OCI-M1 (cell line): ENCODE measurements at places on chromosomes 5 and 9.

DNA sequence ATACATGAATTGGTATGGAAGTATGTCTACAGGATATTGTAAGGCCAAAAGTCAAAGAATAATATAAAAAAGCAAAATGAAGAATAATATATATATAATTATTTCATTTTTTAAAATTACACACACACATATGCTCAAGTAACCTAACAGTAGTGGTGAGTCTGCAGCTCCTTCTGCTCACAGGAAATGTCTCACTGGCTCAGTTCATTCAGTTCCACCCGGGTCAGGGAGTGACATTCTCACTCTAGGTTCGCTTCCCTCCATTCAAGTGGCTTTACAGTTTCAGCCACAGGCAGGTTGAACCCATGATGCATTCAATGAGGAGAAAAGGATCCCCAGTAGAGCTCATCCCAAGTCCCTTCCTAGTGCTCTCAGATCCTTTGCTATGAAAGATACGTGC lies 90.8 kb downstream of the SUSD1 start:
- DNase-seq: no peak

DNA sequence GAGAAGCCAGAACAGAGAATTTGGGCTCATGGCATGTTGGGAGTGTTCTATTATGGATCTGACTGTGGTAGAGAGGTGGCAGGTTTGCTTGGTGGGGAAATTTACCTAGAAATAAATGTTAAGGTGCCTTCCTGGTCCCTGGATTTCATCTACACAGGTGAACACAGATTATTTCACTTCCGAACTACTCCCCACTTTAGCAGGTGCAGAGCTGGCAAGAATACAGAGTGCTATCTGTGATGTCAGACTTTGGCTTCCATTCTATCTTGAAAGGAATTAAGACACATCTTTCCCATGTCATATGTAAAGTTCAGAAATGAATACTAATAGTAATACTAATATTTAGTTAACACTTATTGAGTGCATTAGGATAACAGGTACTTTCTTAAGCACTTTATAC lies 234.0 kb downstream of the KCTD16 start:
- DNase-seq: no peak

GRCh38 chr5:88746438-88746882 lies 136.5 kb downstream of the MEF2C start:
- no peak for DNase-seq

DNA sequence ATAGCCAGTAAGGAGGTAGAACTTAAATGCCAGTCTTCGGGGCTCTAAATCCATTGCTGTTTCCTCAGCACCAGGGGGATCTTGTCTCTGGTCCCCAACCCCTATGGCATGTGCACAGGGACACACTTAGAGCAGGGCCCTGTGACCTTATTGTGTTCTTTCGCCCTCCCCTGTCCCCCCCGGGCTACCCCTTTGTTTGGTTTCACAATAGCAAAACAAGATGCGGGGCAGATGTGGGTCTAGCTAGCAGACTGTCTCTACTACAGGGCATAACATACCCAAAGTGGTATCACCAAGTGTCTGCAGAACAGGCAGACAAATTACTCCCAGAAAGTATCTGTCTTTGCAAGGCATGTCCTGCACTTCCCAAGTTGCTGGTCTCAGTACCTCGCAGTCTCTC lies 2.1 kb downstream of the FBLL1 start:
- no peak for DNase-seq

DNA sequence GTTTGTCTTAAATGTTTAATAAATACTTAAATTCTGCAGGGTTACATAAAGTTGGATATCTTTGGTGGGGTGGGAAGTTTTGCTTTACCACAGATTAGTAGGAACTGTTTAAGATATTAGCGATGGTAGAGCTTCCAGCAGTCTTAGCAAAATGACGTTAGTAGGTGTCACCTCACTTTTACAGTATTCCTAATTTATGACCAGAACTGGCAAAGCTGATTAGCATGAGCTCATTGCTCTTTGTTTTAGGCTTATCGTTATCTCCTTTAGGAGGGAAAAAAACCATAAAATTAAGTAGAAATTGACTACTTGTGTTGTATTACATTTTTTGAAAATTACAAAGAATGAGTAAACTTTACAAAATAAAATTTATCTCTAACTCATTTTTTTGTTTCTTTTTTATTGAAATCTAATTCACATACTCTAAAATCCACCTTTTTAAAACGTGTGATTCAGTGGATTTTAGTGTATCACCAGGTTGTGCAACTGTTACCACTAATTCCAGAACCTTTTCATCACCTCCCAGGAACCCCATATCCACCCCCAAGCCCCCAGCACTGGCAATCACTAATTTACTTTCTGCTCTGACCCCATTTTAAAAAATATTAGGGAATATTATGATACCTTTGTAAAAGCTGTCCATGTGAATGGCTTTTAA lies 129.5 kb downstream of the TRIO start:
- DNase-seq: no peak
